ENCODE measurements at places on chromosomes 12 and 14. TPM values are rescaled to one million over a fixed set of nuclear protein-coding genes. Genes with fewer than 3 reads are reported as not detected.

The ABCD2 gene
- 3.6 TPM for total RNA-seq

The GPR132 gene
- 1.2 TPM for total RNA-seq

The ANO4 gene
- total RNA-seq, result 0.47 TPM

GRCh38 chr14:61456720-61457119, 135.3 kb downstream of the PRKCH start:
- H3K4me1 ChIP-seq, result no peaks in the 10 kb centered on the region
- H3K4me3 ChIP-seq, result no peak overlapping the region
- DNase-seq, result peak; percentile 89
- no peaks in the 10 kb centered on the region for H3K36me3 ChIP-seq

The KLRF1 gene
- total RNA-seq, result 0.47 TPM

DNA sequence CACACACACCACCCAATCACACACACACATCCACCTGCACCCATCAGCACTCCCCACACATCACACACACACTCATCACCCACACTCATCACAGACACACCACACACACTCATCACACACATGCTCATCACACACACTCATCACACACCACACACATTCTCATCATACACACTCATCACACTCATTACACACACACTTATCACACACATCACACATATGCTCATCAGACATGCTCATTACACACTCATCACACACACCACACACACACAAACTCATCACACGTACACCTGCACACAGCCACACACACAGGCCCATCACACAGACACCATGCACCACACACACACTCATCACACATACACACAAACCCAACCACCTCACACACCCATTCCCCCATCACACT, 107.5 kb upstream of the C14orf180 start:
- no peak overlapping the region for H3K27ac ChIP-seq
- no peaks in the 10 kb centered on the region for H3K27me3 ChIP-seq
- no peaks in the 10 kb centered on the region for H3K36me3 ChIP-seq

The SLC24A4 gene
- 0.24 TPM for total RNA-seq

The PTGR2 gene
- 15.9 TPM for total RNA-seq

The RAB21 gene
- 26.9 TPM for total RNA-seq

Measured in right atrium auricular region (tissue), 2 donors.